ENCODE measurements at places on chromosomes 3 and 15. TPM values are rescaled to one million over a fixed set of nuclear protein-coding genes. Genes with fewer than 3 reads are reported as not detected.

CLDND1 gene
- 57.8 TPM for total RNA-seq

ACSBG1 gene
- total RNA-seq: 0.39 TPM

TPM1 gene
- total RNA-seq: 494 TPM

MORC1 gene
- total RNA-seq: not detected

CADM2 gene
- total RNA-seq: 0.21 TPM

PFKFB4 gene
- 15.7 TPM for total RNA-seq

TP63 gene
- 0.70 TPM for total RNA-seq

CCR3 gene
- not detected for total RNA-seq

SPATA12 gene
- 0.46 TPM for total RNA-seq

BCL2A1 gene
- total RNA-seq: 18.7 TPM

CAMK2N2 gene
- total RNA-seq: 1.3 TPM

AGTR1 gene
- 0.30 TPM for total RNA-seq

GP5 gene
- total RNA-seq: not detected

GOLGA8H gene
- total RNA-seq: 2.8 TPM

TOMM70 gene
- total RNA-seq: 29.2 TPM

PP2D1 gene
- not detected for total RNA-seq

PROK2 gene
- not detected for total RNA-seq

UACA gene
- 46.5 TPM for total RNA-seq

FAM107A gene
- total RNA-seq: not detected

CHRNA7 gene
- 4.1 TPM for total RNA-seq

SCG5 gene
- 2.5 TPM for total RNA-seq

EXOG gene
- 10.9 TPM for total RNA-seq

MYH15 gene
- 0.30 TPM for total RNA-seq

LIPC gene
- not detected for total RNA-seq

ARF4 gene
- total RNA-seq: 167 TPM

LINGO1 gene
- 8.9 TPM for total RNA-seq

SLC24A5 gene
- total RNA-seq: not detected

PODXL2 gene
- 10.3 TPM for total RNA-seq

PARP6 gene
- total RNA-seq: 46.6 TPM

PCOLCE2 gene
- 33.5 TPM for total RNA-seq

TTC21A gene
- 1.5 TPM for total RNA-seq

CMTM7 gene
- 37.8 TPM for total RNA-seq

GNAT1 gene
- not detected for total RNA-seq

HDC gene
- total RNA-seq: not detected

ALDH1A2 gene
- 0.33 TPM for total RNA-seq

TRPM1 gene
- not detected for total RNA-seq

All from A549 treated with RU486 at 1 μM for 4 hours (cell line).